Fibroblast of skin of left quadriceps (primary cell): ENCODE measurements at places on chromosomes 7 and 10.
A peak's percentile ranks its signal among the peaks of the same experiment; 100 is the strongest.

DNA sequence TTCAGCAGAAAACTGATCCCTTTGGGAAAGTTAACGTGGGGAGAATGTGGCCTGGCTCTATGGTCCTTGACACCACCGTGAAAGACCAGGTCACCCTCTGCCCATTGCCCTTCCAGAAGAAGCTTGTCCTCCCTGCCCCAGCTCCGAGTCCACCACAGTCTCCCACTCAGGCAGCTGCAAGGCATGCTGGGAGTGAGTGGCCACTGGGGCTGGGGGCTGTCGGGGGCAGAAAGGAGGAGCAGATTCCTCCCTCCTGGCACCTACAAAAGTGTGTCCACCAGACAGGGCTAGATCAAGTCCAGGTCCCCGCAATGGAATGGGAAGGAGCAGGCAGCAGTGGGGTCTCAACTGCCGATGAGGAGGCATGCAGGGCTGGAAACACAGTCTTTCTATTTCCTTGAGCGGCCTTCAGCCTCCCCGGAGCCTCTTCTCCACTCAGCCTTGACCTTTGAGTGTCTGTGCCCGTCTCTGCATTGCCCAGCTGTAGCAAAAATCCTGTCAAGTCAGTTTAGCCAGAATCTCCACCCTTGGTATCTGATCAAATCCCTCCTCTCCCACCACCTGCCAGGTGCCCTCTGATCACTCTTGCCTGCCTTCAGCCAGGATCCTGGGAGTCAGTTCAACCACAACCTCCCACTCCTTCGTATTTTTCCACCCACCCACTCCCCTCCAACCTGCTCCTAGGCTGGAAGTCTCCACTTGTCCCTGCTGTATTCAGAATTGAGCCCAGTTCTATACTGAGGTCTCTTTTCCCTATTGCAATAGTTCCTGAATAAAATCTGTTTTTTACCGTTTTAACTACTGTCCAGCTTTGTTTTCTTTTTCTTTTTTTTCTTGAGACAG is 6.9 kb upstream of the ZNF316 start:
- DNase-seq, result no peak

DNA sequence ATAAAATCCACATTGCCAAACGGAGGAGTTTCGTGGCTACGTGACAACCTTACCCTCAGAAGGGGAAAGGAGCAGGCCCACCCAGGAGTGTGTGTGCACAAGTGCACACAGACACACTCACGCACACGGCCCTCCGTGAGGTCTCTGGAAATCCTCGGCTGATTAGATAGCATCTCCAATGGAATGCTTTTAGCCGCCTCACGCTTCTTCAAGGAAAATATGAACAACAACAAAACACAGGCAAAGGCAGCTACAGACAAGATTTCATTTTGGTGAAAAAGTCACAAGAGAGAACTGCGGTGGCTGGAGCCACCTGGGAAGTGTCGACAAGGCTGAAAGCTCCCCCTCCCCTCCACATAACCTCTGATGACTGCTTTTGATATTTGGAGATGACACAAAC is 391.8 kb upstream of the MKI67 start:
- no peak for DNase-seq

DNA sequence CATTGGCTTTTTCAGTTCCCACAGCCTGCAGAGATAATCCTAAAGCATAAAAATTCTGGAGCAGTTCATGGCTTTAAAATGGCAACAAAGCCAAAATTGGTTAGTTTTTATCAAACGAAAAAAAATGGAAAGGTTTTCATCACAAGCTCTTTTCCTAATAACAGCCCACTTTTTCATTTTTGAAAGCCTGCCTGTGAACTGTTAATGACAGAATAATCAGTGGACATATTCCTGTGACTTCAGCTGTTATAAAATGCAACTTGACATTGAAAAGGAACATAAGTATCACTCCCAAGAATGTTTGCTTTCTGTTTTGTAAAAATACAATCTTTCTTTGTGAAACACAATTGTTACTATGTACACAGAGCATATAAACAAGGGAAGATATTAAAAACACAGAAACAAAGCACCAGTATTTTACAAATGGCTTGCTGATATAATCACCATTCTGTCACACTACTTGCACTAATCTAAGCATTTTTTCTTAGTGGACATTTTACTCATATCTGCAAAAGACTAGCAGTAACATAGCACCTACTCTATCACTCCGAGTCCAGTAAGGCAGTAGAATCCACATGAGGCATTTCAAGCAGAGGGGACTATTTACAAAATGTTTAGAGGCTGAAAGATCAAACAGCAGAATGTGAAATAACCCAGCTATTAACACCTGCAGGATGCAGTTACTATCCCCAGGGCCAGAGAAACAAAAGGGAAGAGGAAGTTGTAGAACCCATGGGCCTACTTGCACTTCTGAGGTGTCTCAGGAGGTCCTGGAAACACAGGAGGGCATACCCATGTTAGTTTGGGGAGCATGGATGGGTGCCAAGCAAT is 26.4 kb downstream of the MACC1 start:
- no peak for DNase-seq

DNA sequence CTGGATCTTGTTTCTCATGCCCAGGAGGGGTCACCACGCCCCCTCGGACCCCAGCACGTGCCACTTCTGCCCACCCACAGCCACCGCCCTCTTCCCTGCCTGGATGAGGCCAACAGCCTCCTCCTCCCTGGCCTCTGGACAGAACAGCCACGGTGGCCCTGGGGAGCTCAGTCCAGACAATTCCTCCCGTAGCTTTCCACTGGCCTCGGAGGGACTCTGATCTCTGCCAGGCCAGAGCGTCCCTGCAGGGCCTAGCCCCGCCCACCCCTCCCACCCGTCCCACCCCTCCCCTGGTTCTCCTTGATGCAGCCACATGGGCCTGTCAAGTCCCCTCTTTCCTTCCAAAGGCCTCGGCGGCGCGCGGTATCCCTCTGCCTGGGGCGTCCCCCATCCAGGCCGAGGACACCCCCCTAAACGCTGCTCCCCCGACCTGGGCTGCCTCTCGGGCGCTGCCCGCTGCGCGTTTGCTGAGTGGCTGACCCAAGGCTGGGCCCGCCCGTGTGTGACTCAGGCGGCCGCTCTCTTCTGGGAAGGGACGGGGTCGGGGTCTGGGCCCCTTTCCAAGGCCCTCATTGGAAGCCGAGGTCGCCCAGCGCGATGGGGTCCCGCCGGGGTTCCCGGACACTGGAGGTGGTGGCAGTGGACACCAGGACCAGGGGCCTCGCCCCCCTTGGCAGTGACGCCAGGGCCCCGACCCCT is 557 bp downstream of the TMEM120A start:
- DNase-seq, result no peak

DNA sequence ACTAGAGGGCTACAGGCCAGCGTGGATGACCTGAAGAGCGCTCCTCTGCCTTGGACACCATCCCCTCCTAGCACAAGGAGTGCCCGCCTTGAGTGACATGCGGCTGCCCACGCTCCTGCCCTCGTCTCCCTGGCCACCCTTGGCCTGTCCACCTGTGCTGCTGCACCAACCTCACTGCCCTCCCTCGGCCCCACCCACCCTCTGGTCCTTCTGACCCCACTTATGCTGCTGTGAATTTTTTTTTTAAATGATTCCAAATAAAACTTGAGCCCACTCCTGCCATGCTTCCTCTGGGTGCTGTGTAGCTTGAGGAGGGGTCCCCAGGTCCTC is 4.5 kb downstream of the SNCG start:
- no peak for DNase-seq

- DNase-seq, result no peak
Measured at GRCh38 chr10:71398976-71399375, 2.3 kb downstream of the CDH23 start.

GRCh38 chr10:126191192-126191591 is 197.1 kb downstream of the ADAM12 start:
- no peak for DNase-seq

DNA sequence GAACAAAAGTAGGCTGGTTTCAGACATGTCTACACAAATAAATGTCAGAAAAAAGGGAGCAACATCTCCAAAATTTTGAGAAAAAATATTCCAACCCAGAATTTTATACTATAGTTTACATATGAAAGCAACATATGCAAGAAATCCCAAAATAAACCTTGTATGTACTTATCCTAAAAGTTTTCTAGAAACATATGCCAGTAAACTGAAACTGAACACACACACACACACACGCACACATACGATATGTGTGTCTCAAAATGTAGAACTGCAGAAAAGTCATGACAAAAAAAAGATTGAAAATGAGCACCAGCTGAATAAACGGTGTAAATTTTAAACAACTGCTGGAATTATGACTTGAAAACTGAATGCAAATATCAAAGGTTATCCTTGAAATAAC is 81.0 kb downstream of the VPS41 start:
- no peak for DNase-seq

- no peak for DNase-seq
Measured at GRCh38 chr10:68423522-68423921, 16.4 kb upstream of the RUFY2 start.

- DNase-seq, result no peak
Measured at GRCh38 chr10:85926986-85927385, 439.6 kb downstream of the GRID1 start.

DNA sequence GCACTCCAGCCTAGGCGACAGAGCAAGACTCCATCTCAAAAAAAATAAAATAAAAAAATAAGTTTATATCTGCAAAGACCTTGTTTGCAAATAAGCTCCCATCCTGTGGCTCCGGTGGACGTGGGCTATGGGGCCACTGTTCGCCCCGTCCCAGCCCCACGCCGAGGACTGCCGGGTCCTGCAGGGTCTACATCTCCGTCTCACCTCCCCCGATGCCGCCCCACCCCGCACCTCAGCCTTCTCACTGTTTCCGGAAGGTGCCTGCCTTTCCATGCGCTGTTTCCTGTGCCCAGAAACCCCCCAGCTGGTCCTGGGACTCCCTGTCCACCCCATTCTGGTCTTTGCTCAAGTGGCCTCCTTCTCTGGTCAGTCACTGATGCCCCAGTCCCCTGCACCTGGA is 5.0 kb upstream of the INTS1 start:
- no peak for DNase-seq

DNA sequence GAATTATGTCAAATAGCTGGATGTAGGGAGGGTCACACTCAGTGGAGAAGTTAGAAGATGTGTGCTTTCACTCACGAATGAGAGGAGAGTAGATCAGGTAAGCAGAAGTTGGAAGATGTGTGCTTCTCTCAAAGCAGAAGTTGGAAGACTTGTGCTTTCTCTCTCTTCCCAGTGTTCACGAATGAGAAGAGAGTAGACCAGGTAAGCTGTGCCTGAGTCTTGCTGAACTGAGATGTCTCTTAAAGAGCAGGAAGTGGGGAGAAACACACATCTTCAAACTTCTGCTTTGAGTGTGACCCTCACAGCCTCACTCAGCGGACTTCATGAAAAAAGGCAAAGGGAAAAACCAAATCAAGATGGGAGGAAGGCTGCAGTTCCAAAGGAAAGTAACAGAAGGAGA is 7.0 kb upstream of the TMEM243 start:
- no peak for DNase-seq

DNA sequence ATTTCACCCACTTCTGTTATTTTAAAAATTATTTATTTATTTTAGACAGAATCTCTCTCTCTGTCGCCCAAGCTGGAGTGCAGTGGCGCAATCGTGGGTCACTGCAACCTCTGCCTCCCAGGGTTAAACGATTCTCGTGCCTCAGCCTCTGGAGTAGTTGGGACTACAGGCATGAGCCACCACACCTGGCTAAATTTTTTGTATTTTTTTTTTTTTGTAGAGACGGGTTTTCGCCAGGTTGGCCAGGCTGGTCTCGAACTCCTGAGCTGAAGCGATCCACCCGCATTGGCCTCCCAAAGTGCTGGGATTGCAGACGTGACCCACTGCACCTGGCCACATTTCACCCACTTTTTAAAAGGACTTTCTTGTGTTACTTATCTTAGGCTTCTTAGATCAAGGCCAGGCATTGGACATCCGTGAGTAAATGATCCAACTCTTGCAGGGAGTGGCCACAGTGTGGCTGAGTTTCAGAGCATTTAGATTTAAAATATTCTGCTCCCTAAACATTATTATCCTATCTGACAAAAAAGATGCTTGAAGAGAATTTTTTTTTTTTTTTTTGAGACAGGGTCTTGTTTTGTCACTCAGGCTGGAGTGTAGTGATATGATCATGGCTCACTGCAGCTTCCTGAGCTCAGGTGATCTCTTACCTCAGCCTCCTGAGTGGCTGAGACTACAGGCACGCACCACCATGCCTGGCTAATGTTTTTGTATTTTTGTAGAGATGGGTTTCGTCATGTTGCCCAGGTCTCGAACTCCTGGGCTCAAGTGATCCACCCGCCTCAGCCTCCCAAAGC is 14.4 kb downstream of the SNX10 start:
- no peak for DNase-seq

GRCh38 chr7:137886746-137887145 is 40.0 kb upstream of the DGKI start:
- DNase-seq, result peak; percentile 59

DNA sequence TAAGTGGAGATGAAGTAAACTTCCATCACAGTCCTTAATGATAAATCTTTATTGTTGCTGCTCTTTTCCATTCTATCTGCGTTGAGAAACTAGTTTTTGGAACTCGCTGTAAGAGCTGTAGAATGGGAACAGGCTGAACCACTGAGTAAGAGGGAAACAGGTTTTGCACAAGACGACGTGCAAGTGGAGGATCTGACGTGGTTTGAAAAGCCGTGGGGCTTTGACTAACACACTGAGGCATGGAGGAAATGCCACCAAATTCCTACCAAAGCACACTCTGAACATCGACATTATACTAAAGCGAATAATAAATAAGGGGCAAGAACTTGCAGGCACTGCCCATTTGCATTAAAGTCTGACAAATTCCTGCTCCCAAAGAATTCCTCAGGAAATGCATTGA is 160.6 kb downstream of the KLF6 start:
- DNase-seq, result no peak

- no peak for DNase-seq
Measured at GRCh38 chr7:43553999-43554398, 28.9 kb upstream of the STK17A start.

- no peak for DNase-seq
Measured at GRCh38 chr10:95268438-95268837, 22.4 kb downstream of the PDLIM1 start.

DNA sequence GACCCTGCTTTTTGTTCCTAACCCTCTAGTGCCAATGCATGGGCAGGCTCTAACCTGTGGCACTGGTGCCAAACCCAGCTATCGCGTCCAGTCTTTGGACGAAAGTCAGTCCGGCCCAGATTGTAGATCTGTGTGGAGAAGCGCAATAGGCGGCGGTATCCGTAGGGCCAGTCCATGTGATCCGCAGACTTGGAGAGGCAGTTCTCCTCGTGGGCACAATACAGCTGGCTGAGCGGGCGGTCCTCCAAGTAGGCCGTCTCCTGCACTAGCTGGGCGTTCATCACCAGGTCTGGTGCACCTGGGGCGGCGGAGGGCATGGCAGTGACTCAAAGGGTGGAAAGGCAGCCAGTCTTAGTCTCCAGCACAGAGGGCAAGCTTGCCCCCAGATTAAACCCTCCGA is 14.5 kb downstream of the LOXL4 start:
- DNase-seq, result no peak
